ENCODE measurements at places on chromosomes 5 and 9.

- no peak for DNase-seq
Observed at GRCh38 chr5:93807846-93808245, 66.4 kb upstream of the POU5F2 start.

DNA sequence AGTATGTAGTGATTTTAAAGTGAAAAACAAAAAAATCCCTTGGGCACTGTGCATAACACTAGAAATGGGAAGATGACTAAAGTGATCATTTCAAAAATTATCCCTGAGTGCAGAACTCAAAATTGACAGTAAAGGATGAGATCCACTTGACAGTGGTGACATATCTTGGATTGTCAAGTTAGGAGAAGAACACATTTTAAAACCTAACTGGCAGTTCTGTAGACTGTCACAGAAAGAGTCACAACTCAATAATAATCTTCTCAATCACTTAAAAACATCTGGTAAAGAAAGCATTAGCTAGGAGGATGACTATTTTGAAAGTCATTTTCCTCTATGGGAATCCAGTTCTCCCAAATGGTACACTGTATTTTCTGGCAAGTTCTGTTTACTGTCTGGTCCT, 127.1 kb downstream of the PIP5K1B start:
- DNase-seq = no peak

- DNase-seq = no peak
Observed at GRCh38 chr5:176873541-176874172, 25.5 kb downstream of the HK3 start.

DNA sequence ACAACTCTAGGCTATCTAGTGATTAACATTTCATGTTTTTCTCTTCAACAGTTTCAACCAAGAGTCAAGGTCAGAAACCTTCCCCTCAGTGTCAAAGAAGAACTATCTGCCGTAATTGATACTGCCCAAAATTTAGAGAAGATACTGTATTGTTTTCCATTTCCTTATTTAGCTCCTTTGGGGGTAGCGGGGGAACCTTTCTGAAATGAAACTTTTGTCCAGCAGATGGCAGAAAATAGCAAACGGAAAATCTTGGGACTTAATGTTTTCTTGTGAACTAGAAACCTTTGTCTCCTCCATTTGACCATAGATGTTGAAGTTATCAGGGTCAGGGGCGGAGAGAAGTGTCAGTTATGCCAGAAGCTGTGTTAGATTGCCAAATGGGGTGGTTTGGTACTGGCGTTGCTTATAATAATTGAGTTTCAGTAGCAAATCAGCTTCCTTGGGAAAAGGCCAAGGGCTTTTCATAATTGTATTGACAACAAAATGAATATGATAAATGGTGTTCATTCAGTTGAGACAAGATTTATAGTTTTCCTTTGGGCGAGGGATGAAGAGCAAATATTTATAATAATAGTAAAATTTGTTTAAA, 101.7 kb upstream of the TLX3 start:
- peak; percentile 46 for DNase-seq

DNA sequence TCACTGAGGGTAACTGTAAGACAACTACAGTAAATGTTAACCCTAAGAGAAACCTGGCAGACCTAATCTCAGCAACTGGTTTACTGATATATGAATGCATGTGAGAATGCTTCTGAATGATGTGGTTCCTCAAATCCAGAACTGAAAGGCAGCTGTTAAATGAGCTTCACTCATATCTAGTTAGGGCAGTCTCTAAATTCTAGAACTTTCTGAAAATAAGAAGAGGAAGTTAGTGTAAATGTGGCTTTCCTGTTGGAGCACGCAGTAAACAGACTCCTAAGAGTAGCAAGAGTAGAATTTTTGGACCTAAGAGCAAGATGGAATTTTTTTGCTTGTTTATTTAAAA, 117.9 kb upstream of the KCNN2 start:
- DNase-seq = no peak

GRCh38 chr9:127451858-127452656, 747 bp downstream of the LRSAM1 start:
- peak; percentile 54 for DNase-seq

DNA sequence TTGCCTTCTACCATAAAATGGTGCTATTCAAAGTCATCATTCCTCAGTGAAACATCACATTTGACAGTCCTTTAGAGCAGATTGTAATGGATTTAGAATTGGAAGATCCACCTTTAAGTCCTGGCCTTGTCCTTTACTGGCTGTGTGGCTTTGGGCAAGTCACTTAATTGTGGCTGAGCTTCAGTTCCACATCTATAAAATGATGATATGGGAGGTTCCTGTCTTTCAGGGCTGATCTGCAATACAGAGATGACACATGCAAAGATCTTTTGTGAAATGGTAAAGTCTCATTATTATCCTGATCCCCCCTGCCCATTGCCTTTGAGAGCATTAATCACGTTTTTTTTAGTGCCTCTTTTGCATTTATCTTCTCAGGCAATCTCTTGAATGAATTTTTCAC, 58.2 kb downstream of the ZFAND5 start:
- no peak for DNase-seq

GRCh38 chr9:134561427-134562145, 80.0 kb upstream of the COL5A1 start:
- no peak for DNase-seq

GRCh38 chr9:76926846-76927245, 20.9 kb upstream of the PRUNE2 start:
- DNase-seq = no peak

- no peak for DNase-seq
Observed at GRCh38 chr9:135392511-135392910, 87.1 kb upstream of the PPP1R26 start.

GRCh38 chr5:113038714-113039113, 62.1 kb downstream of the DCP2 start:
- DNase-seq = peak; percentile 30

DNA sequence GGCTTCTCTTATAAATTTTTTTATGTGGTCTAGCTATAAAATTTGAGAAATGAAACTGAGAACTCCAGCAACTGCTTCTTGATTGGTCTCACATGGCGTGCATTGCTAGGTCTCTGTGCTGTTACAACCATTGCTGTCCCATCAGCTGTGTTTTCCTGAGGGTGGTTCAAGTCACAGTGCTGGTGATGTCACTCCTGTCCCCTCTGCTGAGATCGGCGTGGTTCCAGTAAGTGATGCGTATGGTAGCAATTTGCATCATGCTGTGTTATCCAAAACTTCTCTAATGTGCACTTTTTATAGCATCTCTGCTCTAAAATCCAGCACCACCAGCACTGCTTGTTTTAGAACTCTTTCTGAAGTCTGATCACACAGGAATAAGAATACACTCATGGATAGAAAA, 112.6 kb upstream of the ZNF608 start:
- no peak for DNase-seq

DNA sequence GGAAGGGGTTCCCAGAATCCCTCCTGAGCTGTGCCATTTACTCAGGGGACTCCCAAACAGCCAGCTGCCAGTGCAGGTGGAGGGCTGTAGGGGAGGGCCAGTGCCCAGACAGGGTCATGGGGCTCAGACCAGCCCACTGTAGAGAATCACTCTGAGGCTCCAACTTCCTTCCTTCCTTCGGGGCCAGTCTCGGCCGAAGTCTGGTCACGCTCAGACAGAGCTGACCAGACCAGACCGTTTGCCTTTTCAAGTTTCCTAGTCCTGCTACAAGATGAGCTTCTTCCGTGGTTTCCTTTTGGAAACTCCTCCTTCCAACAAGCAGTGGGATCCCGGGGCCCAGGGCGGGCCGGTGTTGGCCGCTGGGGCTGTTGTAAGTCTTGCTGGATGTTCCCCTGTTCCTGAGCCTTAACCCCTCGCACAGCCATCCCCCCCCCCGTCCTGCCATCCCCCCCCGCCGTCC, 52.6 kb downstream of the SAR1B start:
- no peak for DNase-seq

DNA sequence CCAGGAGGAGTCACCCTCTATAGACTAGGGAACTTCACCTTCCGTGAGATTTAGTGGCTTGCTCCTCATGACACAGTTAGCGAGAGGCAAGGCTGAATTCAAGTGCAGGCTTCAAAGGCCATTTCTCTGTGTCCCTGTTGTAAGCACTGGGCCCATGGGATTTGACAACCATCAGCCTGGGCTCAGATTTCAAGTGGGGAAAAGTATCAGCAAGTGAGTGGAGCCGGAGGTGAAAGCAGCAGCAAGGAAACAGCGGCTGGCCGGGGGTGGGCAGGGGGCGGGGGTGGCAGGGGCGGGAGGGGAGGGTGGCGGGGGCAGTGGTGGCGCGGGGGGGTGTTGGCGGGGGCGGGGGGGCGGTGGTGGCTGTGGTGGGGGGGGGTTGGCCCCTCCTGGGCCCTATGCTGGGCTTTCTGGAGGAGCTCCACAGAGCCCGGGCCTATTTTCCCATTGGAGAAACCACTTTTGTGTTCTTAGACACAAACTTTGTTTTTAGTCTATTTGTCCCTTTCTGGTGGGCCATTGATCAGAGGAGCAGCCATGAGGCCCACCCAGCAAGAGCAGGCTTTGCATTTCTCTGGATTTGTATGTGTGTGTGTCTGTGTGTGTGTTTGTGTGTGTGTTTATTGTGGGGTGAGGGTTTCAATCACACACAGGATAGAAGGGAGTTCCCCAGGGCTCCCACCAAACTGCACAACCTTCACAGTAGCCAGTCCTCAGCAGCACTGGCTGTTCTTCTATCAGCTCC, 165.4 kb upstream of the RAI14 start:
- DNase-seq = no peak

DNA sequence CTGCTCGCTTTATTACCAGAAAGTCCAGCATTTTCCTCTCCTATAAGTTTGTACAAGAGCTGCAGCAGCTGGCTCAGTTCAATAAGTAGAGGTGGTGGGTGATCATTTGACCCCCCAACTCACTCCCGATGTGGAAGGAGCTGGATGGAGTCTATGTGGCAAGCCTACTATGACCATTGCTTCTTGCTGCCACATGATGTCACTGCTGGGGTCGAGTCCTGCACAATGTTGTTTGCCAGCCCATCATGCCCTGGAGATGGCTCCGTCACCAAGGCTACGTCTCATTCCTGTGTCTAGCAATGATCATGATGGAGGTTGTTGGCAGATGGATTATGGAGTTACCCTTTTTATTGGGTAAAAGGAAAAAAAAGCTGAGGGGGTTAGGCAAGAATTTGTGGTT, 266.3 kb downstream of the PSAT1 start:
- no peak for DNase-seq

- DNase-seq = no peak
Observed at GRCh38 chr9:2966565-2967300, 122.8 kb upstream of the PUM3 start.

DNA sequence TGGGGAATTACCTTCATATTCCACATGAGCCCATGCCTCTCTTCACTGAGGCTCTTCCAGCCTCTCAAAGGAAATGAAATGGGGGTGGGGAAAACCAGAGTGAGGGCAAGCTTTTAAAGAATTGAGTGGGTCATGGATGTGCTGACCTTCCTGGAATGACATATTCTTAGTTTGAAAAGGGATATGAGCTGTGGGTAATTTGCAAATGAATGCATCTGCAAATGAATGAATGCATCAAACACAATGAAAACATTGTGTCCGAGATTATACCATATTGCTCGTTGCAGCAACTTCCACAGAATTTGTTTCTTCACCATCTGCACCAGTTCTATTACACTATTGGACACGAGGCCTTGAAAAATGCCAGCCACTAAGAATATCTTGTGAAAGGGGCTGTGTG, 198.6 kb upstream of the CDH6 start:
- no peak for DNase-seq

GRCh38 chr5:178331491-178331996, 98.9 kb upstream of the PHYKPL start:
- no peak for DNase-seq

DNA sequence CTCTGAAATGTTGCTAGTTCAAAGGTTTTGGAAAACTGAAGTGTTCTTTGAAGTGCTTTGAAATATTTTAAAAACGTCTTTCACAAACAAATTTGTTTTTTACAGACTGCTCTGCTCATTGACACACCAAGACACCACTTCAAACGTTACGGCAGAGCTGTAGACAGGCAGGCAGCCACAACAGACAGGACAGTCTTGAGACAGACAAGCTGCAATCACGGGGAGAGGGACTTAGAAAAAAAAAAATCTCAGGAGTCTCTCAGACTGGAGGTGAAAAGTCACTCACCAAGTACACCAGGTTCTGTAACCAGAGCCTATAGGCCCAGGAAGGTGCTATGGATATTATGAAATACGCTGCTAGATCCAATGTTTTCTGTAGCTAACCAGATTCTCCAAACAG, 135.4 kb downstream of the ISL1 start:
- DNase-seq = no peak

GRCh38 chr9:120630333-120630732, 50.4 kb upstream of the CDK5RAP2 start:
- DNase-seq = no peak

DNA sequence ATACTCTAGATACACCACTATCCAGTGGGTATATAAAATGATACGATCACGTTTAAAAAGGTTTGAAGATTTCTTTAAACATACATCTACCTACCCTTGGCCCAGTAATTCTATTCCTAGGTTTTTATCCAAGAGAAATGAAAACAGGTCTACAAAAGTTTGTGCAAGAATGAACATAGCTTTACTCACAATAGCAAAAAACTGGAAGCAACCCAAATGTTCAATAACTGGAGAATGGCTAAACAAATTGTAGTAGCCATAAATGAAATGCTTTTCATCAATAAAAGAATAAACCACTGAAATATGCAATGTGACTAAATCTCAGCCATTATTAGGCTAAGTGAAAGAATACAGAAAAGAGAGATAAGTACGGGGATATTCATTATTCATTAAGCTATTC, 438.9 kb downstream of the ARHGEF28 start:
- DNase-seq = no peak

GRCh38 chr9:16363073-16363781, 507.2 kb downstream of the BNC2 start:
- no peak for DNase-seq
